Right ventricle myocardium superior (tissue), 1 donor: ENCODE measurements at places on chromosomes 12 and 14. TPM values are rescaled to one million over a fixed set of nuclear protein-coding genes. Genes with fewer than 3 reads are reported as not detected.

DNA sequence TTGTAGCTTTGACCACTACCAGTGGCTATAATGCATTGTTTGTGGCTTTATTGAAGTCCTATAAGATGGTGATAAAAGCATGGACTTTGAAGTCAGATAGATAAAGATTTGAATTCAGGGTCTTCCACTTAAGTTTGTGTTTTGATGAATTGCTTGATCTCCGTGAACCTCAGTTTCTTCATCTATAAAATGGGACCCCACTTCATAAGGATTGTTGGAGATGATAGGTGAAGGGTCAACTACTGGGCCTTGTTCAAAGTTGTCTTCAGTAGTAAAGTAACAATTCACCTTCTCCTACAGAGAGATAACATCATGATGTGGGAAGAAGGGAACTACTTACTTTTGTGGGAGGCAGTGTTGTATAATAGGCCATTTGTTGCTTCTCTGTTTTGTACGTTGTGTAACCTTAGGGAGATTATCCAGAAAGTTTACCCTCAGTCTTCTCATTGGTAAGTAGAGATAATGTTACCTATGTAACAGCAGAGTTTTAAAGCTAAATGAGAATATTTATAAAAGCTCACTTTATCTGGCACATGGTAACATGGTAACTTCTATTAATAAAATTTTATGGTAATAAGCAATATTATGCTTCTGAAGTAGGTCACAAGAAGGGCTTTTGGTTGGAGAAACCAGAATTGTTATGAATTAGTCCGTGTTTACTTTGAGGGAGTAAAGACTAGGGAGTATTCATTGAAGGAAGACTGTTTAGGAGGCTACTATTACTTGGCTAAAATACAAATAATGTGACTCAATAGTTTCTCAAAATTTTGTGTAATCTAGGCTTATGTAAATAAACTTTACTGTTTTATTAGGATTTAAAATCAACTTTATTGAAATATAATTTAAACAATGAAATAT, 15.1 kb downstream of the ADIPOR2 start:
- DNase-seq, result no peak

GRCh38 chr12:116370004-116370404, 92.5 kb upstream of the MED13L start:
- peak; percentile 55 for DNase-seq

DNA sequence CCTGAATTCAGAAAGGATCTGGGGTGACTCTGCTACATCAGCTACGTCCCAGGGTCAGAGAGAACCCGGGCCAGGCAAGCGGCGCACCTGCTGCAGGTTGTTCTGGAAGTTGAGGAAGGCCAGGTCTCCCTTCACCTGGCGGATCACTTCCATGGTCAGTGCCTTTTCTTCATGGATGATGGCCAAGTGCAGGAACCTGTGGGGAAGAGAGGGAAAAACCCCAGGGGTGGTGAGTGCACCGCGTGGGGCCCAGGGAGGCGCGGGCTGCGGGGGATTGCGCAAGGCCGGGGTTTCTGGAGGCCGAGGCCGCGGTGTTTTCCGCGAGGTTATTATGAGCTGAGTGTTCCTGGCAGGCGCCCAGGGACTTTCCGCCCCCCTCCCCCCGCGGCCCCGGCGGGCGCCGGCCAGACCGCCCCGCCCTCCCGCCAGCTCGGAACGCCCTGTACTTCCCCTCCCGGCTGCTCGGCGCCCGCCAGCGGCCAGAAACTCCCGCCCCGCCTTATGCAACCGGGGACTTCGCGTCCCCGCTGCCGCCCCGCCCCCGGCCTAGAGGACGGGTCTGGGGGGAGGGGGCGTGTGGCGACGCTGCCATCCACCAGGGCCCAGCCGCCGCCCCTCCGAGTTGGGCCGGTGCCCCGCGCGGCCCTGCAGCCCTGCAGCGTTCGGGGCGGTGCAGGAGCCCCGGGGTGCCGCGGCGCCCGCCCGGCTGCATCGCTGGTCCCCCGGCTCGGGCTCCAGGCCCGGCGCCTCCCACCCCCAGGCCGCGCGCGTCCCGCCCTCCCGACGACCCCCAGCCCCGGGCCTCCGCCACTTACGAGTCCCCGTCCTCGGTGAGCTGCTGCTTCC, 723 bp downstream of the NFKBIA start:
- peak; percentile 99 for DNase-seq

GRCh38 chr12:41944216-41944615, 200.5 kb downstream of the GXYLT1 start:
- DNase-seq, result no peak

GRCh38 chr12:71300772-71301675, 138.6 kb upstream of the LGR5 start:
- DNase-seq, result no peak

DNA sequence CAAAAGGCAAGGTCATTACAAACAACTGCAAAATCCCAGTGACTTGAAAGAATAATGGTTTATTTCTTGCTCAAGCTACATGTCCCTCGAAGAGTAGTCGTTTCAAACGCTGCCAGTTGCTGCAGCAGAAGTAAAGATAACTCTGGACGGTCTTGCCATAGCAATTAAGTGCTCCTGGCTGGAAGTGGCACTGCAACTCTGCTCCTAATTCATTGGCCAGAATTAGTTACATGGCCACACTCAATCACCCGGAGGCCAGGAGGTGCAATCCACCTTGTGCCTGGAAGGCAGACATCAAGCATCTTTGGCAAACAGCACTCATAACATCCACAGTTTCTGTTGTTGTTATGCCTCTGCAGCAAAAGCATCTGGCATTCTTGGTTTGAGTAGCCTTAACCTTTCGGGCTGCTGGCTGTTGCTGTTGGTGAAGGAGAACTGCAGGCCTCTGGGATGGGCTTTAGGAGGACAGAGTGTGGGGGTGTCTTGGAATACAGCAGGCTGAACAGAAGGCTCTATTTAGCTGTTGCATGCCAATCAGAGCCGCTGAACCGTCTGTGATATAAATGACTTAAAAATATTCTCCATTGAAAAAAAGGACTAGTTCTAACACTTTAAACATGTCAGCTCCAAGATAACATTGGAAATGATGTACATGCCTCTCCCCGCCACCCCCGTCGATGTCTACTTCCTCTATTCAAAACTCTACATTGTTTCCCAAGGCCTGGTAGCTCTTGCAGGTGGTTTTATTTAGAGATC, 123.5 kb upstream of the DYRK2 start:
- no peak for DNase-seq

DNA sequence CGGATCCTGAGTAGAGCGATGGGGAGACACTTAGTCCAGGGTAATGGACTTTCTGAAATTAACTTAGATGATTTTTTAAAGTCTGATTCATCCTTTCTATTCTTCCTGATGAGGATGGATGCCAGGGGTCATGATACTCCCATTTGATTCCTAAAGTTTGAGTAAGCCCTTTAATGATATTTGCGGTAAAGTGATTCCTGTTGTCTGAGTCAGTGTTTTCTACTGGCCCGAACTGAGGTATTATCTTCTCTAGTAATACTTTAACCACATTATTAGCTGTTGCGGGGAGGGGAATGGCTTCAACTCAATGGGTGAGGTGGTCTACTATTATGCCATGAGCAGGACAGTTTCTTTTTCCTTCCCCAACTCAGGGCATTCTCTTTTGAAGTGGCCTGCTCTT, 111.6 kb downstream of the RIN3 start:
- no peak for DNase-seq

DNA sequence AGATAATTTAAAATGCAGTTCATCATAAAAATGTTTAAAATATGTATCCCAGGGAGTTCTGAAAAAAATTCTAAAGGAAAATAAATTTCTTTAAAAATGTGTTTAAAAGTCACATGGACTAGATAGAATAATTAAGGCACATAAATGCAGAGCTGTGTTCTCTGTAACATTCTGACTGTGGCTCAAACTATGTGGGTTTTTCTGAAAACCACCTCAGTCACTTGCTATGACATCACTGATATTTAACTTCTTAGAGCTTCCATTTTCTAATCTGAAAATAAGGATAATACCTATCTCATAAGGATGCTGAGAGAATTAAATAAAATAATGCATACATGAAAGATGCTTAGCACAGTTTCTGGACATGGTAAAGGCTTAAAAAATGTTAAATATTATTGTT, 107.3 kb downstream of the SLC41A2 start:
- DNase-seq, result no peak

GRCh38 chr12:103623716-103624115, 36.6 kb downstream of the STAB2 start:
- no peak for DNase-seq

GRCh38 chr12:106281056-106281782, 21.3 kb upstream of the TCP11L2 start:
- DNase-seq, result no peak

DNA sequence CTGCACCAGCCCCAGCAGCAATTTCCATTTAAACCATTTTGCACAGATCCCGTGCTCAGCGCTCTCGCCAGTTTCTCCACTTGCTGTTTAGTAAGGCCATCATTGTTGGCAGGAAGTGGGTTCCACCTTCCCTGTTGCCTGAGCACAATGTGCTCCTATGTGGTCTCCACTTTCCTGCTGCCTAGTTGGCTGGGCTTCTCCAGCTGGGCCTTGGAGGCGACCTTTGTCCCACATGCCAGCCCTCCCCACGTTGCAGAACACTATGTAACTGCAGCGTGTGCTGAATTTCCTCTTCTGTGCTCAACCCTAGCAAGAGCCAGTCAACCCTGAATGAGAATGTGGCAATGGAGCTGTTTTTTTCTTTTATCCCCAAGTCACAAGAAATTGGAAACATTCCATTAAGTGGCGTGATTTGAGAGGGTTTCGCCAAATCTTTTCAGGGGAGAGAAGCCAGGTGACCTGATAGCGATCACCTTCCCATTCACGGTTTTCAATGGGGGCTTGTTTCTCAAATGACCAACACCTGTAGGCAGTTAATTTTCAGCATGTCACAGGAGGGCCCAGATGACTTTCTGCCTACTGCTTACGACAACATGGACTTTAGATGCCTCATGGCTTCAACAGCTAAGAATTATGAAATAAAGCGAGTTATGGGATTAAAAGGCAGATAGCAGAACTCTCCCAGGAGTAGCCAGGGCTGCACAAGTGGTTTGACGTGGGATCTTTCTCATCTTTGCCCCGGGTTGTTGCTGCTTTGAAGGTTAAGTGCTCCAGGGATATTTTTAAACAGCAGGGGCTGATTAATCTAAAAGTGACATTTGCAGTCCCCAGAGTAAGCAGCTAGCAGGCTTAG, at the start of gene ACACB:
Gene ACACB (plus strand): TSS at position 830 of the 853 bp plus-strand sequence. CDS start 22,819 bp downstream, outside the sequence.
- peak; percentile 86 for DNase-seq

DNA sequence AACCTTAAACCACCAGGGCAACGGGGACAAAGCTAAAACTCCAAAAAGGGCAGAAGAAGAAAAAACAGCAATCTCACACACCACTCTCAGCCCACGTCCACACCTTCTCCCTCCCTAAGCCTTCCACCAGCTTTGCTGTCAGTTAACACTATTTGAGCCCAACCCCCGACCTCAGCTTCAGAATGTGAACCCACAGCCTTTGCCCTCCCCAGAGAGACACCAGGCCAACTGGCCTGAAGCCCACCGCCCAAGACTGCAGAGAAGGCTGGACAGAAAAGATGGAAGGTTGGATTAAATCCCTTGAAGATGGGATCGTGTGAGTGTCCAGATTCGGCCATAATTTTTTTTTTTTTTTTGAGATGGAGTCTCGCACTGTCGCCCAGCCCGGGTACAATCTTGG, 22.4 kb downstream of the IRF2BPL start:
- DNase-seq, result no peak

Gene PRB2
- not detected for total RNA-seq

Gene TTC6
- not detected for total RNA-seq
